ENCODE measurements at places on chromosomes 2 and 18. TPM values are rescaled to one million over a fixed set of nuclear protein-coding genes. Genes with fewer than 3 reads are reported as not detected.

- DNase-seq = no peak
These were observed 281.4 kb upstream of the MEX3C start for GRCh38 chr18:51478908-51479307.

Gene KCNG2
- total RNA-seq = not detected

GRCh38 chr18:3584897-3585460 is 135.0 kb downstream of the TGIF1 start:
- no peak for DNase-seq

Gene HSPE1
- 61.3 TPM for total RNA-seq

Gene SKA1
- total RNA-seq = 0.39 TPM

Gene CPLX4
- total RNA-seq = not detected

DNA sequence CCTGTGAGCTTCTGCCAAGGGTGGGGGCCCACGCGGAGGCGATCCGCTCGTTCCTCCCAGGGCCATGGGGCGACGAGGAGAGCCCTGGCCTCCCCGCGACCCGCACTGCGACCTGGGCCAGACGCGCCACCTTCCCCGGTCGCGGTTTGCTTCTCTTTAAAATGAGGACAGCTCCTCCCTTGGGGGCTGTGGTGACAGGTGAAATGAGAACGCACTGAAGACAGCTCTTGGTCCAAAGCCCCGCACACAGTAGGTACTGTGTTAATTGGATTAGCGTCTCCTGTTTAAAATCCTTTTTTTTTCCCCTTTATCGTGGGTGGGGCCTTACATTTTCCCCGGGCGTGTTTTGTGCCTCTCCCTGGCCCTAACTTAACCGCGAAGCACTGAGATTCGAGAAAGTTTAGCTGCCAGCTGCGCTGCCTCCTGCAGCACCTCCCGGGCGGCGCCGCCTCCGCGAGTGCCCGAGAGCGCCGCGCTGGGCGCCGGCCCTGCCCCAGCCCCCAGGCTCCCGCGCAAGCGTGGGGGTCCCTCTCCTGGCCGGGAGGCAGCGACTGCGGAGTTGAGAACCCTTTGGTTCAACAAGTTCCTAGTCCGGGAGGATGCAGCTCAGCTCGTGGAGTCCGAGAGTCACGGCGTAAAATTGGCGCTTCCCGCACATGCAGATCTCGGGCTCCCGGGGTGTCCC is 1.1 kb downstream of the HPCAL1 start:
- peak; percentile 32 for DNase-seq

Gene SKOR2
- total RNA-seq = not detected

GRCh38 chr2:36450466-36451196 is 95.1 kb downstream of the CRIM1 start:
- no peak for DNase-seq

Gene ZNF396
- total RNA-seq = 0.30 TPM

Gene ASB18
- total RNA-seq = not detected

- no peak for DNase-seq
These were observed 168.2 kb downstream of the FAM210A start for GRCh38 chr18:13558124-13558523.

Gene BAZ2B
- 39.3 TPM for total RNA-seq

DNA sequence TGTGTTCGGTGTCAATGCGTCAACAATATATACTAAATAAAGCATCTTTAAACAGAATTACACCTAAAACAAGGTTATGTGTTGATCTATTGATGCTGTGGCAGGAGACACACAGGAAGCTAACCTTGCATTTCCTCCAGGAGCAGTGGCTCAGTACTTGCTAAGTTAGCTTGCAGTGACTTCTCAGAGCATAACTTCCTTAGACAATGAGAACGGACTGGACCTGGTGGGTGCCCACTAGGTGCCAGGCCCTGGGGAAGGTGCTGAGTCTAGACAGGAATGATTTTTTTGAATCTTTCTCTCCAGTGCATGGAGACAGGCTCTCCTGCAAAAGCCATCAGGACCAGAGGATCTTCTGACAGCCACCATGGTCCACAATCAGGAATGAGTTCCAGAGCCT is 73.8 kb upstream of the MGAT4A start:
- DNase-seq = no peak

- no peak for DNase-seq
These were observed 7.5 kb upstream of the CCDC93 start for GRCh38 chr2:118021356-118021755.

GRCh38 chr2:31037058-31037457 is 101.2 kb downstream of the GALNT14 start:
- no peak for DNase-seq

DNA sequence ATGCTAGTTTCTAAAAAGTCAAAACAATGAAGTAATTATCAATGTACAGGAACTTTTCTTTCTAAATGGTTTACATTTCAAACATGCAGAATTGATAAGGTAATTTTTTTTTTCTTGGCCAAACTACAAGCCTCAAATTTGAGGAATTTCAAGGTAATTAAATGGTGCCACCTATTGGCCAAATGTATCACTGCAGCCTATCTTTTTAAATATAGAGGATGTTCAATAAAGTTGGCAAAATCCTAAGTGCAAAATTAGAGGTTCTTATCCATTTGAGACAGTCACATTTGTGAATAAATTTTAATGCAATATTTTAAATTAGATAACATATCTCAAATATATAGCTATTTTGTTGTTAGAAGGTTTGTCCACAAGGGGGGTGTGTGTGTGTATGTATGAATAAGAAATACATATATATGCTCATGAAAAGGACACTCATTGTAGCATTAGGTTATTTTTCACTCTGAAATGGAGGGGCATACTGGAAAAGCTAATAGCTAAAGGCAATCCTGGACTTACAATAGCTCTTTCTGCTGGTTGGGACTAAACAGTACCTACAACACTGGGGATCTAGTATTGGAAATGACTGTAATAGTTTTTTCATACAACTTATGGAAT is 26.2 kb downstream of the MMADHC start:
- DNase-seq = no peak

DNA sequence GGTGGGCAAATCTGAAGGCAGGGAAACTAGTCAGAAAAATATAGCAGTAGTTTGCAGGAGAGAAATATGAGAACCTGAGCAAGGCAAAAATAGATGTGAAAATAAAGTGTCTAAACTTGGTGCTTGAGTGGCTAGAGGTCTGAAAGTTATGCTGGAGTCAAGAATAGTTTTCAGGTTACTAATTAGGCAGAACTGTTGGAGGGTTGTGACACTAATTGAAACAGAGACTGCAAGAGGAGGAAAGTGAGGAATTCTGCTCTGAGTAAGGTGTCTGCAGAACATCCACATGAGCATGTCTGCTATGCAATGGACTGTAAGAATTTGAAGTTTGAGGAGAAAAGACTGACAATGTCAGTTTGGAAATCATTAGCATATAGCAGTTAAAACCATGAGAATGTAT is 444.0 kb upstream of the LRRTM1 start:
- no peak for DNase-seq

Gene C2orf92
- 13.5 TPM for total RNA-seq

- DNase-seq = no peak
These were observed 108.2 kb upstream of the CAPN13 start for GRCh38 chr2:30915486-30915885.

All from T-helper 17 cell (primary cell).